Activated CD8-positive, alpha-beta T cell treated with anti-CD3 and anti-CD28 coated beads for 36 hours (primary cell): ENCODE measurements at places on chromosomes 13 and 19. TPM values are rescaled to one million over a fixed set of nuclear protein-coding genes. Genes with fewer than 3 reads are reported as not detected.

DNA sequence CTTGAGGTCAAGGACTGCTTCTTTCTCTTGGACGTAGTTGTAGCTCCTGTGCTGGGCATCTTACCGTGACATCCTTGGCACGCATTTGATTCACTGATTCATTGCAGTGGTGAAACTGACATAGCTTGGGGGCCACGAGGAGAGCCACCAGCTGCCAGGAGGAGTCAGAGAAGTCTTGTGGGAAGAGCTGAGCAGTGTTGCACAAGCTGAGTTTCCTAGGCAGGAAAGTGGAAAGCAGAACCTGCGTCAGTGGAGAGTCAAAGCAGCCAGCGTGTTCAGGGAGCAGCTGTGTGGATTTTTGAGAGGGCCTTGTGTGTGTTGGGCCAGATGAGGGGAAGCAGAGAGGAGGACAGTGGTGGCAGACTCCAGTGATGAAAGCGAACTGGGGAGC, 5.3 kb upstream of the GPR183 start:
- no peak overlapping the region for H3K4me3 ChIP-seq
- H3K27ac ChIP-seq = peak overlapping the region; percentile 58
- peaks cover 61% of the 10 kb centered on the region for H3K36me3 ChIP-seq

Gene C19orf81
- total RNA-seq = 1.5 TPM

Gene AZU1
- not detected for total RNA-seq

DNA sequence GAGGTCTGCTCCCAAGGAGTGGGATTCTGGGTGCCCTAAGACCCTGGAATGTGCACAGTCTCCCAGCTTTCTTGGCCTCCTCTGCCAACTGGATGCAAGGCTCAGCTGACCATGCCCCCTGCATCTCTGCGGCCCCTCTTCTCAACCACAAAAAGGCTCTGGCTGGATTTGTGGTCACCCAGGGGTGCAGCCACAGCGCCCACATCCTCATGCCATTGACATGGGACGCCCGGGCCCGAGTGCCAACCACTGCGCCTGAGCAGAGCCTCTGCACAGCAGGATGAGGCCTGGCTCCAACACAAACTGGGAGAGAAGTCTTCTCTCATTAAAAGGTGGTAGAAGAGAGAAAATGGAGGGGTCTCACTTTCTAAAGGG, 103.5 kb downstream of the FOXO1 start:
- peaks cover 33% of the 10 kb centered on the region for H3K36me3 ChIP-seq
- DNase-seq = peak; percentile 34
- H3K27me3 ChIP-seq = no peaks in the 10 kb centered on the region
- H3K4me3 ChIP-seq = no peak overlapping the region
- peaks cover 83% of the 10 kb centered on the region for H3K4me1 ChIP-seq

- H3K36me3 ChIP-seq = no peaks in the 10 kb centered on the region
- peak; percentile 97 for DNase-seq
- H3K27ac ChIP-seq = peak overlapping the region; percentile 86
- peak overlapping the region; percentile 74 for H3K4me3 ChIP-seq
Observed at GRCh38 chr19:2561895-2562294, 86.0 kb downstream of the GADD45B start.

Gene SHISA2
- total RNA-seq = not detected

DNA sequence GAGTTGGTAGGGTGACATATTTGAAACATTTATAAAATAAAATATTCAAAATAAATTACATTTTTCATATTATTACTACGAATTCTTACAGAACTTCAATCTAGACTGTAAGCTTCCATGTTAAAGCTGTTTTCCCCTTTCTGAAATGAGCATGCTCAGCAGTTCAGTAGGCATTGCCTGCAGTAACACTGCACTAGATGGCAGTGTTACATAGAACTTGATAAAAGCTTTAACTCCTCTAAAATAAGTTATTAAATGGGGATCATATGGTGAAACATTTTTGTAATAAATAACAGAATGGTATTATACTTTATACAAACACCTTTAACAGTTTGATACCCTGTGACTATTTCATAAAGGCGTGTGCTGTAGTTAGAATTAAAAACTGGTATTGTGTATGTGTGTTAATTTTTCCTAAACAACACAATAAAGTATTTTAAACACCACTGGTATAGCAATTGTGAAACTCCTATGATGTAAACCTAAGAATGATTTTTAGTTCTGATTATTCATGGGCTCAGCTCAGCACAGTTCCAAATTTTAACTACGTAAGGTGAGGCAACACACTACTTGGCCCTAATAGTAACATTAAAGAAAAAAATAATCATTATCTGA, 11.6 kb upstream of the GPR18 start:
- DNase-seq = peak; percentile 38
- no peak overlapping the region for H3K4me3 ChIP-seq
- peak overlapping the region; percentile 69 for H3K27ac ChIP-seq
- H3K4me1 ChIP-seq = peaks cover 65% of the 10 kb centered on the region
- no peaks in the 10 kb centered on the region for H3K27me3 ChIP-seq
- H3K36me3 ChIP-seq = peaks cover 40% of the 10 kb centered on the region

Gene CYP4F3
- 0.16 TPM for total RNA-seq
